PC-9 (cell line): ENCODE measurements at places on chromosomes 4 and X. TPM values are rescaled to one million over a fixed set of nuclear protein-coding genes. Genes with fewer than 3 reads are reported as not detected.

DNA sequence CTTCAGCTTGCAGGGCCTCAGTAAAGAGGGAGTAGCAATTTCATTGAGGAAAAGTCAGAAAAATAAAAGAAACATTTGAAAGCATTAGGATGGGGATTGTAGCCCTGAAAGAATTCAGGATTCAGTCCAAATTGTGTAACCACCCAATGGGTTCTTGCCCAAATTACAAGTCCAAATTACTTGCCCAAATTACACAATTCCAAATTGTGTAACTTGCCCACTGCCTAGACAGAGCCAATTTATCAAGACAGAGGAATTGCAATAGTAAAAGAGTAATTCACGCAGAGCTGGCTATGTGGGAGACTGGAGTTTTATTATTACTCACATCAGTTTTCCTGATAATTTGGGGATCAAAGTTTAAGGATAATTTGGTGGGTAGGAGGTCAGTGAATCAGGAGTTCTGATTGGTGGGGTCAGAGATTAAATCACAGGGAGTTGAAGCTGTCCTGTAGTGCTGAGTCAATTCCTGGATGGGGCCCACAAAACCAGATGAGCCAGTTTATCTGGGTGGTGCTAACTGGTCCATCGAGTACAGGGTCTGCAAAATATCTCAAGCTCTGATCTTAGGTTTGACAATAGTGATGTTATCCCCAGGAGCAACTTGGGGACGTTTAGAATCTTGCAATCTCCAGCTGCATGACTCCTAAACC lies 18.1 kb upstream of the PAGE5 start:
- no peaks in the 10 kb centered on the region for H3K27me3 ChIP-seq
- 0 out of 2 replicates have a peak overlapping the region, but pooled peaks have one; percentile 32 for H3K27ac ChIP-seq
- no peak for DNase-seq
- H3K4me1 ChIP-seq = peaks cover 39% of the 10 kb centered on the region
- no peaks in the 10 kb centered on the region for H3K36me3 ChIP-seq

- H3K36me3 ChIP-seq = no peaks in the 10 kb centered on the region
- no peak overlapping the region for H3K4me3 ChIP-seq
- H3K27me3 ChIP-seq = no peaks in the 10 kb centered on the region
- H3K27ac ChIP-seq = no peak overlapping the region
- no peaks in the 10 kb centered on the region for H3K4me1 ChIP-seq
These were observed 129.5 kb downstream of the GRID2 start for GRCh38 chr4:92433272-92433758.

DNA sequence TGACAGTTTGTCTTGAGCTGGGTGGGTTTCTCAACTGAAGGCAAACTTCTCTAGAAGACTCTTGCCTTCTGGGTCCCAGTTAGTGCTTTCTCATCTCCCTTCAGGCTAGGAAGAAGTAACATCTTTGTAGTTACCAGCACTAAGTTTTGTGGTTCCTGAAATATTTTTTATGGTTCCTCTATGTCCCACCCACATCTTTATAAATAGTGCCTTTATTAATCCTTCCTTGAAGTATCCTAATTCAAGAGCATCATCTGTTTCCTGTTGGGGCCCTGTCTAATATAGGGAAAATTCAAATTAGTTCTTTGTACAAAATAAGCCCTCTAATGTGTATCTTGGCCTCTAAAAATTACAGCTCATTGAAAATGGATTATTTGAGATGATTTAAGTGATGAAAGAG lies 147.4 kb upstream of the MAOA start:
- H3K27me3 ChIP-seq = no peaks in the 10 kb centered on the region
- H3K27ac ChIP-seq = no peak overlapping the region
- H3K36me3 ChIP-seq = no peaks in the 10 kb centered on the region
- no peak overlapping the region for H3K4me3 ChIP-seq
- no peak for DNase-seq

DNA sequence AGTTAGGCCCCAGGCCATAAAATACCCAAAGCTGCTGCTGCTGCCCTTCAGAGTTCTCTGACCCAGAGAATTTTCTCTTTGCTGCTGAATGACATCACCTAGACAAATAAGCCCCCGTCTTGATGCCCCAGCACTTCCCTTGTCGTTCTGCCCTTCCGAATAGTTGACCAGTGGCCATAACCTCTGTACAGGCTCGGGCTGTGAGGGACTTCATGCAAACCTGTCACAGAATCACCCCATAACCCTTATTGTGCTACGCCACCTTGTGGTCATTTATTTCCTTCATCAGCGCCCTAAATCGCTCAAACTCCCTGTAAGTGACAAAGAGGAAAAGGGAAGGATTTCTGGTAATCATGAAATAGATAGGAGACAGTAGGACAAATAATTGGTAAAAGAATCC lies 18.8 kb downstream of the SPACA5 start:
- no peaks in the 10 kb centered on the region for H3K4me1 ChIP-seq
- H3K27me3 ChIP-seq = no peaks in the 10 kb centered on the region
- DNase-seq = no peak
- H3K36me3 ChIP-seq = no peaks in the 10 kb centered on the region
- no peak overlapping the region for H3K27ac ChIP-seq

GRCh38 chrX:154505734-154506133 lies 10.3 kb downstream of the FAM3A start:
- H3K27me3 ChIP-seq = no peaks in the 10 kb centered on the region
- DNase-seq = peak; percentile 67
- no peaks in the 10 kb centered on the region for H3K36me3 ChIP-seq

DNA sequence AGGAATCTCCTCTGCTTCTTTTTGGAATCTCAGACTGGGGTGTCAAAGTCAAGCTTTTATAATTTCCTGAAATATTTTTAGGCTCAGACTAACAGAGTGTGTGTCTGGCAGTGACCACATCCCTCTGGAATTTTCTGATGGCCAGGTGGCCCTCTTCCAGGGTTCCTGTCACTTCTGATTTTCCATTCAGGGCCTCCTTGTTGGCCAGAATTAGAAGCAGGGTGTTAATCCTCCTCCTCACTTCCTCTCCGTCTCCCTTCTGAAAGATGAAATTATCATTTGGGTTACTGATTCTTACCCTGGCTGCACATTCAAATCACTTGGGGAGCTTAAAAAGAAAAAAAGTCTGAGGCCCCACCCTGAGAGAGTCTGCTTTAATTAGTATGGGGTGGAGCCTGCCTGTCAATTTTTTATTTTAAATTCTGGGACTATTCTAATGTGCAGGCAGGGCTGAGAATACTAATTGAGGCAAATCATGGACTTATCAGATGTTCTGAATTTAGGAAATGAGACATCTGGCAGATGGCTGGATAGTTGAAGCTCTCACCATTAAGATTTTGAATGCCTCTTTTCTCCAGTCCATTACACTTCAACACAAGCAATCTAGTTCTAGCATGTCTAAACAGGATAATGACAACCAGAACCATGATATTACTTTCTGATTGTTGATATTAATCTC lies 43.2 kb downstream of the HAND2 start:
- H3K4me3 ChIP-seq = no peak overlapping the region
- H3K27me3 ChIP-seq = no peaks in the 10 kb centered on the region
- DNase-seq = no peak
- no peaks in the 10 kb centered on the region for H3K4me1 ChIP-seq

- H3K27me3 ChIP-seq = no peaks in the 10 kb centered on the region
- H3K36me3 ChIP-seq = no peaks in the 10 kb centered on the region
These were observed 81.4 kb downstream of the CEP44 start for GRCh38 chr4:174365018-174365587.

DNA sequence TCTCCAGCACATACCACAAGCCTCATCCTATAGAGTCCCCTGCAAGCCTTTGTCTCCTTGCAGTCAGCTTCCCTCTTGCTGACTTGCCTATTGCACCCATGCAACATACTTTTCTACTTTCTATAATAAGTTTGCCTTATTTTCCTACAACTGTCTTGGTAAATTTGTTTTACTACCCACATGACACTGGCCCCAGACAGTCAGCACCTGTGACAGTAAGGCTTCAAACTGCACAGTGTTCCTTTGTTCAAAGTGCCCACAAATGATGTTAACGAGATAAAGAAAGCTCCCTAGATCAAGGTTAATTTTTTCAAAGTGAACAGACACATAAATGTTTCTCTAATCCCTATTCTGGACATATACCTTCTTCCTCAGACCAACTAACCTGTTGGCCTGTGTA lies 529.1 kb upstream of the PCDH10 start:
- H3K36me3 ChIP-seq = no peaks in the 10 kb centered on the region
- H3K4me1 ChIP-seq = no peaks in the 10 kb centered on the region
- H3K27me3 ChIP-seq = no peaks in the 10 kb centered on the region
- no peak overlapping the region for H3K27ac ChIP-seq
- no peak overlapping the region for H3K4me3 ChIP-seq

GRCh38 chr4:176475067-176475466 lies 155.3 kb downstream of the SPCS3 start:
- no peaks in the 10 kb centered on the region for H3K27me3 ChIP-seq
- no peak overlapping the region for H3K4me3 ChIP-seq
- no peaks in the 10 kb centered on the region for H3K4me1 ChIP-seq

GRCh38 chrX:46577221-46578005 lies 3.8 kb downstream of the CHST7 start:
- no peak overlapping the region for H3K27ac ChIP-seq
- no peak for DNase-seq
- H3K4me3 ChIP-seq = no peak overlapping the region
- no peaks in the 10 kb centered on the region for H3K4me1 ChIP-seq
- no peaks in the 10 kb centered on the region for H3K36me3 ChIP-seq
- H3K27me3 ChIP-seq = no peaks in the 10 kb centered on the region

DNA sequence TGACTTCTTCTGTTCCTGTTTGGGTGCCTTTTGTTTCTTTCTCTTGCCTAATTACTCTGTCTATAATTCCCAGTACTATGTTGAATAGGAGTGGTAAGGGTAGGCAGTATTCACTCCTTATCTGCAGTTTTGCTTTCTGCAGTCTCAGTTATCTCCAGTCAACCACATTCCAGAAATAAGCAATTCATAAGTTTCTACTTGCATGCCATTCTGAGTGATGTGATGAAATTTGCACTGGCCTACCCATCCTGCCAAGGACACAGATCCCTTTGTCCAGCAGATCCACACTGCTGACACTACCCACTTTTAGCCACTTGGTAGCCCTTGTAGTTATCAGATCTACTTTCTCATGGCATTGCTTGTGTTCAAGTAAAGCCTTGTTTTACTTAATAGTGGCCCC lies 971.6 kb upstream of the INTU start:
- H3K4me1 ChIP-seq = no peaks in the 10 kb centered on the region
- H3K27me3 ChIP-seq = no peaks in the 10 kb centered on the region
- H3K36me3 ChIP-seq = no peaks in the 10 kb centered on the region
- H3K27ac ChIP-seq = no peak overlapping the region

DNA sequence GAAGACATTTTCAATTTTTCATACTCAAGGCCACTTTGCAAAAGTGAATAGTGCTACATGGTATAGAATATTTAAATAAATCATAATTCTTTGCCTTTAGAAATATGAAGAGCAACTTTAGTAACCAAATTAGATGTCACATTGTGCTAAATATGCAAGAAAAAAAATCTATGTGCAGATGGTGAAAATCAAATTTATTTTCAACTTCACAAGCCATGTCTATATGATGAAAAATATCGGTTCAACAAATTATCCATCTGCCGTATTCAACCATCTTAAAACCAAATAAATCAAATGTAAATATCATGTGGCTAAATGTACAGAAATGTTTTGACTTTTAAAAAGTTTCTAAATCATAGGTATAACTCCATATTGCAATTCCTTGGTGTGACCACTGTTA lies 398.2 kb downstream of the PABPC4L start:
- H3K4me1 ChIP-seq = no peaks in the 10 kb centered on the region
- no peak overlapping the region for H3K4me3 ChIP-seq
- no peaks in the 10 kb centered on the region for H3K36me3 ChIP-seq
- no peak overlapping the region for H3K27ac ChIP-seq
- no peak for DNase-seq
- H3K27me3 ChIP-seq = no peaks in the 10 kb centered on the region

- H3K27me3 ChIP-seq = peaks cover 47% of the 10 kb centered on the region
- H3K4me1 ChIP-seq = peaks cover 3% of the 10 kb centered on the region; the same call in 1 of the 2 replicates
- H3K27ac ChIP-seq = no peak overlapping the region
- no peak overlapping the region for H3K4me3 ChIP-seq
These were observed 5.5 kb upstream of the MXD4 start for GRCh38 chr4:2267320-2267811.

GRCh38 chr4:41865306-41865980 lies 69.8 kb upstream of the TMEM33 start:
- H3K4me3 ChIP-seq = no peak overlapping the region
- no peak overlapping the region for H3K27ac ChIP-seq
- H3K27me3 ChIP-seq = no peaks in the 10 kb centered on the region
- H3K4me1 ChIP-seq = no peaks in the 10 kb centered on the region
- no peak for DNase-seq

GRCh38 chrX:55546956-55547355 lies 57.3 kb upstream of the USP51 start:
- H3K27me3 ChIP-seq = no peaks in the 10 kb centered on the region
- no peak overlapping the region for H3K4me3 ChIP-seq
- no peaks in the 10 kb centered on the region for H3K4me1 ChIP-seq
- no peak overlapping the region for H3K27ac ChIP-seq

GRCh38 chrX:19630776-19631707 lies 115.7 kb upstream of the MAP3K15 start:
- peak overlapping the region; percentile 36 for H3K27ac ChIP-seq
- H3K36me3 ChIP-seq = no peaks in the 10 kb centered on the region
- no peak for DNase-seq
- no peak overlapping the region for H3K4me3 ChIP-seq
- no peaks in the 10 kb centered on the region for H3K27me3 ChIP-seq
- peaks cover 43% of the 10 kb centered on the region for H3K4me1 ChIP-seq

DNA sequence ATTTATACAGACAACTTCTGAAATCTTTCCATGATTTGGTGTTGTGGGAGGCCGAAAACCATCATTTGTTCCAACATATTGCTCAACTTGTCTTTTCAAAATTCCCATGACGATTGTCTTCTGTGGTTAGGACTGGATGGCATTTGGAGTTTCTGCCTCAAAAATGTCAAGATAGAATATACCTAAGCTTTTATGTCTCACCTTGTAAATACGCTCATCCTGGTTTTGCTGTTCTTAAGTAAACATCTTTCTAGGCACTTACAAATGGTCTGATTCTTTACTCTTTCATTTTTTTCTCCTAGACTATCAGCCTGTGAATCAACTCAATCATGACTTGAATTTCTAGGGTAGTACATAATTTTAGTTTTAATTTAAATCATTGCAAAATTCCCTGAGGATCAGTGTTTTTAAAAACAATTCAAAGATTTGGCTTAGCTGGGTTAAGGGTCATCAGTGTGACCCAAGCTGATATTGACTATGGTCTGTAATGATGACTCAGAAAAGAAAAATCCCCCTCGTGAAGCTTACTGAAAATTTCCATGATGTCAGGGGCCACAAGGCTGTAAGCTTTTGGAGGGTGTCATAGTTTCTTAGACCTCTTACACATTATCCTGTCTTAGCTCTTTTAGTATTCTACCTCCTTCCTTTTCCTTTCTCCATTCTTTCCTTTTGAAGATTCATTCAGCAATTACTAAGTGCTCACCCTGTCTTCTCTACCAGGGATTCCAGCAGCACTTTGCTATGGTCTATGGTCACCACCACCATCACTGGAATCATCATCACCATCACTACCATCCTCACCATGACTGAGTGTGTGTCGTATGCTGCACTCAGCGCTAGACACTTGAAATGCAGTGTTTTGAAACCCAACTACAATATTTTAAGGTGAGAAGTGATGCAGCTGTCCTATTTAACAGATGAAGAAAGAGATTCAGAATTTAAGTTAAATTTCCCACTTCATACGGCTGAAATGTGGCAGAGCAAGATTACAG lies 124.4 kb downstream of the CPE start:
- no peak overlapping the region for H3K4me3 ChIP-seq
- H3K36me3 ChIP-seq = no peaks in the 10 kb centered on the region
- no peak overlapping the region for H3K27ac ChIP-seq
- no peak for DNase-seq

Gene CEP135
- 7.3 and 8.8 TPM in 2 replicates for total RNA-seq

Gene STBD1
- 1.8 and 3.5 TPM in 2 replicates for total RNA-seq

Gene SYTL5
- not detected in 2 replicates for total RNA-seq

Gene KLHL5
- 115 and 117 TPM in 2 replicates for total RNA-seq

Gene CLGN
- 0.35 and 0.38 TPM in 2 replicates for total RNA-seq

Gene ADH1B
- total RNA-seq = not detected in 2 replicates
